Renal cortex interstitium (tissue), 15 donors: ENCODE measurements at places on chromosomes 11 and 22. TPM values are rescaled to one million over a fixed set of nuclear protein-coding genes. Genes with fewer than 3 reads are reported as not detected.

C1QTNF4 gene
- 6.1 TPM for polyA plus RNA-seq

PKP3 gene
- polyA plus RNA-seq, result 3.4 TPM

MRGPRF gene
- 23.7 TPM for polyA plus RNA-seq

OR10A2 gene
- polyA plus RNA-seq, result not detected

HEPN1 gene
- polyA plus RNA-seq, result 0.91 TPM

C11orf97 gene
- 0.29 TPM for polyA plus RNA-seq

ANO5 gene
- polyA plus RNA-seq, result 3.6 TPM

RAB38 gene
- polyA plus RNA-seq, result 22.4 TPM

CAPRIN1 gene
- 310 TPM for polyA plus RNA-seq

MDK gene
- polyA plus RNA-seq, result 660 TPM

RASSF10 gene
- 23.2 TPM for polyA plus RNA-seq

OR6T1 gene
- not detected for polyA plus RNA-seq

- DNase-seq, result no peak
Observed at GRCh38 chr11:108589136-108589535, 4.4 kb downstream of the EXPH5 start.

GRCh38 chr11:27864091-27864491 is 163.8 kb upstream of the BDNF start:
- DNase-seq, result peak; percentile 80

DNA sequence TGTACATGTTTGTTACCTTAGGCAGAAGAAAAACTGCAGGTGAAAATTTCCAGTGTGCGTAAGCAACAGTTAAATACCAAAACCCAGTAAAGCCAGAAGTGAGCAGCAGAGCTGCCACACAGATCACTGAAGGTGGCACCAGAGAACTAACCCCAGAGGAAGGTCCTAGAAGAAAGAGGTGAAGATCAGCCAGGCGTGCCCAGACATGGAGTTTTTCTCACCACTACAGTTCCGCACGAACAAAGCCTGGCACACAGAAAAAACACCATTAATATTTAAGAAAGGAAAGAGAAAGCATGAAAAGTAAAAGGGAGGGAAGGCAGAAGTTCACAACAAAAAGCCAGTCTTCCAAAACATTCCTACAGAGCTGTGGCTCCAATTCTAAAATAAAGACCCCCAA is 60.7 kb downstream of the STK33 start:
- DNase-seq, result no peak

DNA sequence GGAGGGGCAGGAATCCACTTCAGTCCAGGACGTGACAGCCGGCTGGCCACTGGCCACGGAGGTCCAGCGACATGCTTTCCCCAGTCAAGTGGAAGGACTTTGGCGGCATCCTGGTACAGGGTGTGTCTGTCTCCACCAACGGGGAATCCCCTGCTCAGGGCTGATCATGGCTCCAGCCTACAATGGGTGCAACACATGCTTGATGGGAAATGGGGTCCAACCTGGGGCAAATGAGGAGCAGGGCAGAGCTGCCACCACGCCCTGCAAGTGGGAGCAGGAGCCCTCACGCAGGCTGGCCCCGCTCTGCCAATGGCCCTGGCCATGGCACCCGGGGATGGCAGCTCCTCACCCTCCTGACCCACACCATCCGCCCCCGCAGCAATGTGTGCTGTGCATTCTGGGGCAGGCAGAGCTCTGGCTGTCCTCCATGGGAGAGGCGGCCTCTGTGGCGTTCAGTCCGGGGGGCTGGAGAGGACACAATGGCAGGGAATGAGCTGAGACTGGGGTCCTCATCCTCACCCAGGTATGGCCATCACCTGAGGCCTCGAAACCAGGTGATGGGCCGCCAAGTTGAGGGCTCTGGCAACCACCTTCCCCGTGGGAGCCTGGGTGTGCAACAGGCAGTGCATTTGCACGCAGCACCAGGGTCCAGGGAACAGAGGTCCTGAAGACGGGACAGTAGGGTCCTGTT is 5.8 kb upstream of the SEPTIN5 start:
- DNase-seq, result no peak

DNA sequence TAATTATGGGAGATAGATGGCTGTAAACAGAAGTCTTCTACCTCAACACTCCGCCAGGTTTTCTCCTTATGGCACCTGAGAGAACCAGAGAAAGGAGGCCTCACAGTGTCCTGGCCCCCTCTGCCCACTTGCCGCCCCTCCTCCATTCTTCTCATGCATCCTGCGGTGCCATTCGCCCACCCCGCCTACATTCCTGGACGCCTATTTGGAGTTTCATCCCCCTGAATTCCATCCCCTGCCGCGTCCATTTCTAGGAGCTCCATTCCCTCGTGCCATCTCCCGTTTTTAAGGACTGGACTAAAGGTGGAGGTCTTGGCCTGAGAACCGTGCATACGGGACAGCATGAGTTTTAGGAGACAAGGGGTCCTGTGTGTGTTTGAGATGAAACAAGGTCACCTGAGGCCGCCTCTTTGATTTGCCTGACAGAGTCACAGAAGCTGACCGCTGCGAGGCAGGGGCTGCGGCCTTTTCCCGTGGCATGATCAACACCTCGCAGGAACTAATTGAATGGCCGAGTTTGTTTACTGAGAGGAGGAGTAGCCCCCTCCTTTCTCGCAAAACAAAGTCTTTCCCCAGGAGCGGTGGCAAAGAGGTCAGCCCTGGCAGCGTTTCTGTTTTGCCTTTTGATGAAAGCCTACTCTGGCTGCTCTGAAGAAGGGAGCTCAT is 246.2 kb downstream of the ST3GAL4 start:
- no peak for DNase-seq

DNA sequence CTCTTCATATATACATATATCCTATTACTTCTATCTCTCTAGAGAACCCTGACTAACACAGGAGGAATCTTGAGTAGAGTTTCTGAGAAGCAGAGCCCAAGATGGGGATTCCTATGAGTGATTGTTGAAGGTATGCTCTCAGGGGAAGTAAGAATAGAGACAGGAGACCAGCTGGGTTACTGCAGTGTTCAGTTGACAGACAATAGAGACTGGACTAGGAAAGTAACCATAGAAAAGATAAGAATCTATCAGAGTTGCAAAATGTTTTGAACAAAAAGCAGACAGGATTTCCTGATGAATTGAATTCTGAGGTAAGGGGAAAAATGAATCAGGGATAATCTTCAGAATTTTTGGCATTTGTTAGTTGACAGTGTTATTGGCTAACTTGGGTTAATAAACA is 54.4 kb downstream of the SLC17A6 start:
- no peak for DNase-seq

DNA sequence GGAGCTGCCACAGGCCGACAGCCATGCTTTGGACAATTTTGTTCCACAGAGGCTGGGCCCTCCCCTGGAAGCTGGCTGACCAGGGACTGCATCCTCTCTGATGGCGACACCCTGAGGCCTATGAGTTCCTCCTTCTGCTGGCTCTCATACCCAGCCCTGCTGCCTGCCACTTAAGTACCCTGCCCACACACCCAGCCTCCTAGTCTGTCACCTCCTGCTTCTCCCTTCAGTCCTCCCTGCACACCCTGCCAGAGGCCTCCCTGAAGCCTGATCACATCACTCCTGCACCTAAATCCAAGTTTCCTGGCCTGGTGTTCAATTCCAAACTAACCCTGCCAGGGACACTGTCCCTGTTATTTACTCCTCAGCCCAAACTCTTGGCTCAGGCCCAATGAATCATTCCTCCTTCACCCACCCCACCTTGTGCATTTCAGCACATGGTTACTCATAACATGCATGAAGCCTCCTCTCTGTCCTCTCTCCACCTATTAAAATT is 136.7 kb upstream of the NECTIN1 start:
- DNase-seq, result no peak

GRCh38 chr11:116328391-116328790 is 444.4 kb downstream of the BUD13 start:
- DNase-seq, result no peak

DNA sequence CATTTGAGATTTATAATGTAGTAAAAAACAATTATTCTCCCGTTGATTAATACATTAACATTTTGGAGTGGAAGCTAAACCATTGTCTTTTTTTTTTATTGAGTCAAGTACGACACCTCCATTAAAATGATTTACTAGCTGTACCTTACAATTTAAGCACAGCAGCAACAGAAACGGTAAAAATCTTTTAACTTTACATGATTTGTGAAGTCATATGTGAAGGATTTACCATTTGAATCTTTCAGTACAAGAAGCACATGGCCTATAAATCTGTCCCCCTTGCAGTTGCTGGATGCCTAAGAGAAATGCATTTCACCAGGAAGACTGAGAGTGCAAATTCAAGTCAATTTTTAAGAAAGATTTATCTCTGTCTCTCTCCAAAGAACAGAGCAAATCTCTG is 324.6 kb downstream of the CADM1 start:
- DNase-seq, result no peak

GRCh38 chr11:10667521-10667885 is 26.1 kb downstream of the IRAG1 start:
- DNase-seq, result no peak

- no peak for DNase-seq
Observed at GRCh38 chr11:66268952-66269905, 790 bp downstream of the RAB1B start.

DNA sequence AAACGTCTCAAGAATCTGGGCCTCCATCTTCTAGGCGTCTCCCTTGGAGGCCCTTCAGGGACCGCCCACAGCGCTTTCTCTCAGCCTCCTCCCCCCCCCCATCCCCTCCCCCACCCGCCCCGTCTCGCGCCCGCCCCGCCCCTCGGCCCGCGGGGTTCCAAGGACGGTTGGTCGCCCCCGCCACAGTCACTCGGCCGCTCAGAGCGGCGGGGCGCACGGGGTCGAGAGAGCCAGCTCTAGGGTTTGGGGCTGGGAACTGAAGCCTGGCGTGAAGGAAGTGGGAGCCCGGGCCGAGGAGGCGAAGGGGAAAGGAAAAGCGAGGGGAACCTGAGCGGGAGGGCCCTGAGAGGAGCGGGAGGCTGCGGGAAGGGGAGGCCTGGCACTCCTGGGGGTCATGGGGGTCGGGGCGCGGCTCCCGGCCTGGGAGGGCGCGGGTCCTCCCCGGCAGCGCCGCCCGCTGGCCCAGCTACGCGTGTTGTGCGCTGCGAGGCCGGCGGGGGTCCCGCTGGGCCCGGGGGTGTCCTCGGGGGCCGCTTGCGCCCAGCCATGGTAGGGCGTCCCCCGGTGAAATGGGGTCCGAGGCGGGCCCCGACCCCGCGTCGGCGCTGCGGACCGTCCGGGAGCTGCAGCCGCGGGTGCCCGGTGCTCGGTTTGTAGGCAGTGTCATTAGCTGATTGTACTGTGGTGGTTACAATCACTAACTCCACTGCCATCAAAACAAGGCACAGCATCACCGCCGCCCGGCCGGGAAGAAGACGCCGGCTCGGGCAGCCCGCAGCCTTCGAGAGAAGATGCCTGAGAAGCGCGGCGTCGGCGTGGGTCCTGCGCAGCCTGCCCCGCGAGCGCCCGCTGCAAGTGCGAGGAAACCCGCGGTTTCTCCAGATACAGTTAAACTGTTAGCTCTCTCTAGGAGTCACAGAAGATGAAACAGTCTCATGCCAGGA is at the start of gene BTG4:
Gene BTG4, minus strand, starts transcription at position 91 of the 944 bp plus-strand sequence. CDS start 13,610 bp downstream, outside the sequence.
- DNase-seq, result no peak

- no peak for DNase-seq
Observed at GRCh38 chr11:61345954-61346843, 13.2 kb downstream of the TKFC start.

DNA sequence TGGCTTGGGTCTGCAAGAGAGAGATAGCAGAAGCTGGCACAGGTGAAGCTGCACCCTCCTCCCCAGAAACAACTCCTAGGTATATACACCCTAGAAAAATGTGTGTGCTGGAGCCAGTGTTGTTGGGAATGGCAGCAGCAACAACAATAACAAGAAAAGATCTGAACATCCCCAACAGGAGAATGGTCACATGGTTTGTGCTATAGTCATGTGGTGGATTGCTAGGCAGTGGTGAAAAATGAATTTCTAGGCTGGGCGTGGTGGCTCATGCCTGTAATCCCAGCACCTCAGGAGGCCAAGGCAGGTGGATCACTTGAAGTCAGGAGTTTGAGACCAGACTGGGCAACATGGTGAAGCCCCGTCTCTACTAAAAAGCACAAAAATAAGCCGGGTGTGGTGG is 31.0 kb upstream of the FGF19 start:
- no peak for DNase-seq

DNA sequence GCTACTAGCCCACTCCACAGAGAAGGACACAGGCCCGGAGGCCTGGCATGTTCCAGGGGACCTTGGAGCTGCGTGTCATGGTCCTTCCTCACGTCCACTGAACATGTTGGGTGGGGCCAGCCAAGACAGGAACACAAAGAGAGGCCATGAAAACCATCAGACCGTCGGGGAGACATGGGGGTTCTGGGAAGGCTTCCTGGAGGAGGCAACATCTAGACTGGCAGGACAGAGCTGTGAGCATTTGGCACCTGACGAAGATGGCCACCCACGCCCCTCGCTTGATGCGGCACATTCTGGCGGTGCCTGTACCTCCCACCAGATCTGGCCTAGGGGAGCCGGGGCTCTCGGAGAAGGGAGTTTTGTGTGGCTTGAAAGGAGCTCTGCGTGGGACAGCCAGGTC is 24.7 kb upstream of the ARHGAP8 start:
- DNase-seq, result no peak

GRCh38 chr11:45146072-45147016 is at the start of gene PRDM11:
Gene PRDM11, plus strand, starts transcription at chr11:45146639. Its CDS starts 35,128 bp downstream, at chr11:45181767.
- DNase-seq, result peak; percentile 53

- no peak for DNase-seq
Observed at GRCh38 chr22:45572444-45572843, 69.8 kb downstream of the FBLN1 start.
